ENCODE measurements at places on chromosomes 1 and 21.

DNA sequence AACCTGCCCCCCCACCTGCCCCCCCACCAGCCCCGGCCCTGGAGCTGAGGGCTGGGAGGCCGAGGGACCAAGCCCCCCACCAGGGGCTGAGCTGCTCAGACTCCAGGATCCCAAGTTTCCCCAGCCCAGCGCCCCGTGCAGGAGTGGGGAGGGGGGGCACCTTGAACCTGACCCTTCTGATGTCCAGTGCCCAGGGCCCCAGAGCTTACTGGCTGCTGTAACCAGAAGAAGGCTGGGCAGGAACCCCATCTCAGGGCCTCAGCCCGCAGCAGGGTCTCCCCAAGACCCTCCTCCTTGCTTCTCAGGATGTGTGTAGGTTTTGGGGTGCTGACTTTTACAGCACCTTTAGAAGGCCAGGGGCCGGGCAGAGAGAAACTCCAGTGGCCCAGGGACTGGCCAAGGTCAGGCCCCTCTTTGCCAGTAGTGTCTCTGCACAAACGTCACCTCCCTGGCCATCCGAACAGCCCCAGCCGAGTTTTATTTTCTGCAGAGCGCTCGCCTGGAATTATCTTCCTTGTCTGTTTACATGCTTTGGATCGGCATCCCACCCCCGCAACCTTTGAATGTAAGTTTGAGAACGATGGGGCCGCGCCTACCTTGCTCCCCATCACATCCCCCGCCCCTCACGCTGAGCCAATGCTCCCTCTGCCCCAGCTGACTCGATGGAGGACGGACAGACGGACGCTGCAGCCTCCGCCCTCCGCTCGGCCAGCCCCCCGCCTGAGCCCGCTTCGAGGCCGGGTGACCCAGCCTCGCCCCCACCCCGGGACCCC, 70.1 kb upstream of the CASZ1 start:
- peak; percentile 69 for DNase-seq

GRCh38 chr1:66478116-66478515, 55.8 kb upstream of the SGIP1 start:
- peak; percentile 91 for DNase-seq

- DNase-seq: no peak
These were observed 250.2 kb upstream of the C1orf174 start for GRCh38 chr1:4150262-4150661.

- no peak for DNase-seq
These were observed 39.3 kb downstream of the PDE9A start for GRCh38 chr21:42692688-42693087.

DNA sequence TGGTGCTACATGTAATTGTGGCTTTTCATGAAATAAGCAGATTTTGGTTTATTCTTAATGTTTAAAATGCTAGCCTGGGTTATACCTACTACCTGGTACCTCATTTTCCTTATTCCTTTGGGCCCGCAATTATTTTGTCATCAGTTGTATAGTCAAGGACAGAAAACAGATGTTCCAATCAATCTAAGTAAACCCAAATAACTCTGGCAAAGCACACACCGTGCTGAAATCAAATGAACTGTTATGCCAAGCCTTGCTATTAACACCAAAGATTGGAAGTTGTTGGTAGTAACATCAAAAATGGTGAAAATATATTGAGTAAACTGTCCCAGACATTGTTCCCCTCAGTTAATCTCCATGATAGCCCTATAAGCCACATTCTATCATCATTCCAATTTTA, 248.9 kb downstream of the FGGY start:
- DNase-seq: no peak

DNA sequence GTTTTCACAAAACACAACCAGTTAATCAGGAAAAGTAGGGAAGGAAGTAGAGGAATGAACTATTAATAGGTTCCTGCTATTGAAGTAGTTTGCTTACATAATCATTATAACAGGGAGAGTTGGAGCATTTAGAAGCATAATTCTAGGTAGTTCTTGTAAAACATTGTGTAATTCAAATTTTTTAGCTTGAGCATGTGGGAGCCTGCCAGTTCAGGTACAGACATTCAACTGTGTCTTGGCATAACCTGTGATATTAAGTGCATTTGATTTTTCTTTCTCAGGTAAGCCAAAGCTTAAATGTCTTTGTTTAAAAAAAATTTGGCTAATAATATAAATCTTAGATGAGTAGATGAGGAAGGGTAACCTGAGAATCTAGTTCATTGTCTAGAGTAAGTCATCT, 3.4 kb downstream of the YTHDF2 start:
- no peak for DNase-seq

GRCh38 chr1:222529916-222530315, 18.0 kb downstream of the HHIPL2 start:
- DNase-seq: no peak

DNA sequence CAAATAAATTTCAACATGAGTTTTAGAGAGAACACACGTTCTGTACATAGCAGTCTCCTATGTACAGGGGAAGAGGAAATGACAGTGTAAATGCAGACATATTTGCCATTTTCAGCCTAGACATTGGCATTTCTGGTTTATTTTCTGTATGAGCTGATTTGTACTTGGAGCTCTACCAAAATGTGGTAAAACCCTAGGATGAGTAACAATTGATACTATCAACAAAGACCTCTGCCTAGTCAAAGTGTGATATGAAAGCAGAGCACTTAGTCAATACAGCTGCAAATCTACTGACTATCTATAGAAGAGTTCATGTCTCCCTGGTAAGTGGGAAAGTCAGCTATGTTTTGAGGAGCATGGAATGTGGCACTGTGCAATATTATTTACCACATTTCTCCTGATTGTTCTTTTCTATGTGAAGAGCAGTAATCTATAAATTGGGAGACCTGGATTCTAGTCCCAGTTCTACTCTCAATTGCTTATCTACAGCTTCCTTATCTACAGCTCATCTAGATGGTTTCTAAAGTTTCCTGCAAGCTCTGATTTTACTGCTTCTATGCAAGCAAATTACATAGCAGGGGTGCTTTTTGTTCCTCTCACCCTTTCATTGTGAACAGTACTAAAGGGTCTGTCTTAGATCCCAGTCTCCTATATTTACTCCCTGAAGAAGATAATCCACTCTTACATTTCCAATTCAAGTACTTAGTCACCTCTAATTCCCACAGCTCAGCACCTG, 334.2 kb downstream of the NTNG1 start:
- DNase-seq: peak; percentile 38

- peak; percentile 31 for DNase-seq
These were observed 150.5 kb upstream of the RUNX3 start for GRCh38 chr1:25080294-25081209.

GRCh38 chr1:165857046-165857801, 29.8 kb downstream of the UCK2 start:
- peak; percentile 77 for DNase-seq

DNA sequence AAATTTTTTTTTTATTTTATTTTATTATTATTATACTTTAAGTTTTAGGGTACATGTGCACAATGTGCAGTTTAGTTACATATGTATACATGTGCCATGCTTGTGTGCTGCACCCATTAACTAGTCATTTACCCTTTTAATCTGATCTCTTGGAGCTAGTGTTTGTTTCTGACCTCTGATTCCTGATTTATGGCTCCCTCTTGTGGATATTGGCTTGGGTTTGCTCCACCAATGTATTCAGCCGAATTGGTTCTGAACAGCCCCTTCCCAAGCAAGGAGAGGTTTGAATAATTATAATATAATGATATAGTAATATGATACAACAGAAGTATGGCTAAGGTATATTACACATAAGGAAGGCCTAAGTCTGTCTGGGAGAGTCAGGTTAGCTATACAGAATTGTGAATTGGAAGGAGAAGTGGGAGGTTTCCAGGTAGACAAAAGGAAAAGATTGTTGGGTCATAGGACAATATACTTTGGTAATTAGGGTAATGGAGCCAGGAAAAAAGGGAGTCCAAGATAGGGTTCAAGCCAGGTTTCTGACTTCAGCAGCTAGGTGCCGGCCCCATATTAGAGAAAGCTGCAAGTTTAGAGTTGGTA, 53.1 kb upstream of the HMCN1 start:
- DNase-seq: peak; percentile 56

DNA sequence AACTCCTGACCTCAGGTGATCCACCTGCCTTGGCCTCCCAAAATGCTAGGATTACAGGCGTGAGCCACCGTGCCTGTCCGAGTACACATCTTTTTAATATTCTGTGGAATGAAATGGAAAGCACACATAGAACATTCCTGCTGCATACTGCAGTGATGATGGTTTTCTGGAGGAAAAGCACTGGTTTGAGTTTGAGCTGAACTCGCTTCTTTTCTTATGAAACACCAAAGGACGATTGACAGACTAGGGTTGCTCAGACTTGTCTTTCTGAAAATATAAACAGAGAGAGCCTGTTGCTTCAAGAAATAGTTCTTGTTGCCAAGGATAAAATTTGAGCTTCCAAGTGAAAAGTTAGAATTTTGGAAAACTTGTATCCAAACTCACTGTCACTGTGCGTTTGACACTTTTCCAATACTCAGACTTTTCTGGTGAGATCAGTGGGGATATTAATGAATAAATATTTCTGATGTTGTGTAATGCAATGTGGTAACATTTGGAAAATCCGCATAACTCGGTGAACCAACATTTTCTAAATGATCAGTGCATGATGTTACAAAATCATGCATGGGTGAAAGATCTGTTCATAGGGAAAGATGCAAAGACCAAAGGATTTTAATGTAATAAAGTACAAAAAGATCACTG, 15.0 kb upstream of the ERMAP start:
- peak; percentile 81 for DNase-seq
